Heart right ventricle (tissue), 16 donors: ENCODE measurements at places on chromosomes 6 and 20. TPM values are rescaled to one million over a fixed set of nuclear protein-coding genes. Genes with fewer than 3 reads are reported as not detected.

Gene PTPRT
- 0.11 TPM for total RNA-seq

Gene EDN3
- not detected for total RNA-seq

Gene HLA-DQA1
- 22.1 TPM for total RNA-seq

Gene RIPOR2
- 14.5 TPM for total RNA-seq

Gene NRSN1
- not detected for total RNA-seq

Gene WASF1
- 0.53 TPM for total RNA-seq
